ENCODE measurements at places on chromosomes 5 and 9.

DNA sequence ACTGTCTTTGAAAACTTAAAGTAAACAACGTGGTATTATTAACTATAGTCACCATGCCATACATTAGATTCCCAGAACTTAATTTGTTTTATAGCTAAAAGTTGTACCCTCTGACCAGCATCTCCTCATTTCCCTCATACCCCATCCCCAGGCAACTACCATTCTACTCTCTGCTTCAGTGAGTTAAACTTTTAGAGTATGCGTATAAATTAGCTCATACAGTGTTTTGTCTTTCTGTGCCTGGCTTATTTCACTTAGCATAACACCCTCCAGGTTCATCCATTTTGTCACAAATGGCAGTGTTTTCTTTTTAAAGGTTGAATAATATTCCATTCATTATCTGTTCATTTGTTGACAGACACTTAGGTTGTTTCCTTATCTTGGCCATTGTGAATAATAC is 14.2 kb downstream of the COMMD10 start:
- DNase-seq: no peak

DNA sequence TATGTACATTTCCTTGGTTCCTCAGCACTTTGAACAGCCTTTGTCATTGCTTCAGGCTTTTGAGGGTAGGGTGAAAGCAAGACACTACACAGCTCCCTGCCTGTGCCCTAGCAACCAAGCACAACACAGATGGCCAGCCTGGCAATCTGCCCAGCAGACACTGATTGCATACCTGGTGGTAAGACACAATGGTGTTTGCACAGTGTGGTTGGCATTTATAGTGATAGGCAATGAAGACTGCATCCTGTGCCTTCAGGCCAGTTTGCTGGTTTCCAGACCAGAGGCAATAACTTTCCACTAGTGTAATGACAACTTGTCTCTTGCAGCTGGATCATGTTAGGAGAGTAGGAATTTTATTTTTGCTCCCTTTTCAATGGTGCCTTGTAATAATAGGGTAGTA is 144.5 kb upstream of the TNC start:
- DNase-seq: no peak

GRCh38 chr9:105403552-105404248 is 44.1 kb upstream of the FSD1L start:
- DNase-seq: no peak

DNA sequence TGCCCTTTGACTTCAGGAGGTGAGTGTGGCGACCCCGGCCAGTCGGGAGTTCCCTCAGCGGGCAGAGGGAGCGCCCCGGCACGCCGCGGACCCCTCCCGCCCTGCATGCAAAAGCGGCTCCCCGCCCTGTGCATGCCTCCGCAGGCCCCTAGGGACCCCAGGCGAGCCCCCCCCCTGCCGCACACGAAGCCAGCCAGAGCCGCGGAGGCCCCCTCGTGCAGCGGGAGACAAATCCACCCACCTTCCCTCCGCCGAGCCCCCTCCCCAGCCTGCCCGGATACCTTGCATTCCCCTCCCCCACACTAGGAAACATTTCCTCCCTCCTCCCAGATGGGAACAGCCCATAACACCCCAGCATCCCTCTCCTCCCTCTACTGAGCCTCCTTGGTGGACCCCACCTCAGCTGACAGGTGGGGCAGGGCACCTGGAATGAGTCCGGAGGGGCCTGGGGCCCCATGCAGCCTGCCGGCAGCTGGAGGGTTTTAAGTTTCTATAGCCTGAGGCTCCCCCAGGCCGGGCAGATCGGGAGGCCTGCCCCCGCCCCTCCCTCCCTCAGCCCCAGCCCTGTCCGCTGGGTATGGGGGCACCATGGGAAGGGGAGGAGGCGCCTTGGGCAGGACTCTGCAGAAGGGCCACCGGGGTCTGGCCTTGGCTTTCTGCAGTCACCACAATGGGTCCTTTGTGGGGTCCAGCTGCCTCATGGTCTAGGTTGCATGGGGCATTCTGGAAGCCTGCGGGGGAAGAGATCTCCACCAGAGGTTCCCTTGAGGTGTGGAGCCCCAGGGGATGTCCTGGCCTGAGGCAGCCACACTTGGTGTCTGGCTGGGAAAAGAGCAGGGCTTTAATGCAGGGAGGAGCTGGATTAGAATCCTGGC is 601 bp downstream of the ERGIC1 start:
- DNase-seq: no peak

DNA sequence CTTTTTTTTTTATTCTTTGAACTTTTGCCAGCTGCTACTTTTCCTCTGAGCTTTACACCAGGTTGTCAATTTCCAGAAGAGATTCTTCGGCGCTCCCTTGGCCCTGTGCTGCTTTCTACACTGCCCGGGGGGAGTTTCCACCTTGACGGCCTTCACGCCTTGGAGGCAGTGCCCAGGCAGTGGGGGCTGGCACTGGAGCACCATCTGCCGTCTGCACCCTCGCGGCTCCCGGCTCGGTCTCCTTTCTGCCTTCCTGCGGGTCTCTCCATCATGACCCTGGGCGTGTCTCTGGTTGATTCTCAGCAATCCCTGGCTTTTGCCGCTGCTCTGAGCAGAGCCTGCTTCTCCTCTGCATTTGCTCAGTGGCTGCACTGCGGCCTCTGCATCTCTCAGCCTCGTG is 2.9 kb downstream of the SLC6A18 start:
- no peak for DNase-seq

DNA sequence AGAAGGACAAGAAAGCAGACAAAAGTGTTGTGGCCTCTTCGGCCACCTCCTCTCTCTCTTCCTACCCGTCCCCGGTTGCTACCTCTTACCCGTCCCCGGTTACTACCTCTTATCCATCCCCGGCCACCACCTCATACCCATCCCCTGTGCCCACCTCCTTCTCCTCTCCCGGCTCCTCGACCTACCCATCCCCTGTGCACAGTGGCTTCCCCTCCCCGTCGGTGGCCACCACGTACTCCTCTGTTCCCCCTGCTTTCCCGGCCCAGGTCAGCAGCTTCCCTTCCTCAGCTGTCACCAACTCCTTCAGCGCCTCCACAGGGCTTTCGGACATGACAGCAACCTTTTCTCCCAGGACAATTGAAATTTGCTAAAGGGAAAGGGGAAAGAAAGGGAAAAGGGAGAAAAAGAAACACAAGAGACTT is 2.4 kb downstream of the EGR1 start:
- no peak for DNase-seq

DNA sequence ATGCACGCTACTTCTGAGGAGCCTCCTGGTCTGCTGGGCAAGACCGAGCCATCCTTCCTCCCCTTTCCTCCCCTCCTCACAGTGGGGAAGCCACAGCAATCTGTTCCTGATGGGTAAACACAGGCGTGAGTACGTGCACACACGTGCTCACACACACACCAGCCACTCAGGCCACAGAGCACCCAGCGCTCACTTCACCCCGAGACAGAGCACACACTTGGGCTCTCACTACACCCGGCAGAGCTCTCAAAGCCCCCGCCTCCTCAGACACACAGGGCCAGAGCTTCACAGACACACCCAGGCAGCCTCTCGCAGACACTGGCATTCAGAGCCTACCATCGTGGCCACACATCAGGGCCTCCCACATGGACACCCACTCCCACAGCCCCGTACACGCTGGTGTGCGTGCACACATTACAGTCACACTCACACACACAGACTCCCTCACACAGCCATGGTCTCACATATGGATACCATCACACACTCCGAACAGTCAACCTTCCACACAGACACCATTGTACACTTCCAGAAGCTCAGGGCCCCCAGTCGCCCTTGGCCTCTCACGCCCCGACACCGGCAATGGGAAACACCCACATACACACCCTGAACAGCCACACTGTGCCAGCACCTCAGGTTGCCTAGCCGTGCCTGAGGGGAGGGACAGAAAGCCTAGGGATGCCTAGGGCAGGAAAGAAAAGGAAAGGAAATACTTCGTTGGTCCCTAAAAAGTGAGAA is 13.5 kb downstream of the CNTFR start:
- no peak for DNase-seq

- no peak for DNase-seq
These were observed 56.7 kb downstream of the TSSK1B start for GRCh38 chr5:113378081-113378480.

- no peak for DNase-seq
These were observed 167.0 kb downstream of the MED27 start for GRCh38 chr9:131912671-131913070.

GRCh38 chr9:89935115-89935514 is 330.3 kb downstream of the GADD45G start:
- DNase-seq: no peak

DNA sequence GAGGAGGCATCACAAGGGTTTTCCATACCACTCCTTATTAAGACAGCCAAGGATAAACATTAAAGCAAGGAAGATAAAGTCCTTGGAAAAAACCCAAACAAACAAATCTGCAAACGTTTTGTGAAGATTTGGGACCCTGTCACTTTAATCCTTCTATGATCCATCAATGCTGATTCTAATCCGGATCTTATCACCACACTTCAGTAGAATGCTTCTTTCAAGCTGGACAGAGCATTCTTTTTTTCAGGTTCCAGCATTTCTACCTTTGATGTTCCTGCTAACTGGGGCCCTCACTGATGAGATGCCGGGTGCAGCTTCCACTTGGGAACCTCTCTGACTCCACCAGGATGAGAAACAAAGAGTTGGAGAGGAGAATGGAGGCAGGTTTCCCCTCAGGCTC is 132.8 kb upstream of the SHB start:
- DNase-seq: no peak

DNA sequence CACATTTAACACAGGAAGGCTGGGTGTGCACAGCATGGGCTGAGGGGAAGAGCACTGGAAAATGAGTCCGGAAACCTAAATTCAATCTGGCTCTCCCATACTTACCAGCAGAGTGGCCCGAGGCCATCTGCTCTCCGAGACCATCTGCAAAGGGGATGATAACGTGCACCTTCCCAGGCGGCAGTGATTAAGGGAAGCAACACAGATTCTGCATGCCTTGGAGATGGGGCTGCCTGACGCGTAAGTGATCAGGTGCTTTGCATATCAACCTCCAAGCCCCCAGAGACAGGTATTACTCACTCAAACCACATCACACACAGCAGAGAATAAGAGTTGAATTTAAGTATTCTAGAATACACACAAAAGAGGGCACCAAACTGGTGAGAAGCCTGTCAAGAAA is 9.1 kb downstream of the EPB41L4B start:
- DNase-seq: no peak

- DNase-seq: no peak
These were observed 139.8 kb downstream of the TMEM161B start for GRCh38 chr5:88128813-88129212.

GRCh38 chr5:87048156-87048555 is 219.5 kb upstream of the RASA1 start:
- DNase-seq: no peak

DNA sequence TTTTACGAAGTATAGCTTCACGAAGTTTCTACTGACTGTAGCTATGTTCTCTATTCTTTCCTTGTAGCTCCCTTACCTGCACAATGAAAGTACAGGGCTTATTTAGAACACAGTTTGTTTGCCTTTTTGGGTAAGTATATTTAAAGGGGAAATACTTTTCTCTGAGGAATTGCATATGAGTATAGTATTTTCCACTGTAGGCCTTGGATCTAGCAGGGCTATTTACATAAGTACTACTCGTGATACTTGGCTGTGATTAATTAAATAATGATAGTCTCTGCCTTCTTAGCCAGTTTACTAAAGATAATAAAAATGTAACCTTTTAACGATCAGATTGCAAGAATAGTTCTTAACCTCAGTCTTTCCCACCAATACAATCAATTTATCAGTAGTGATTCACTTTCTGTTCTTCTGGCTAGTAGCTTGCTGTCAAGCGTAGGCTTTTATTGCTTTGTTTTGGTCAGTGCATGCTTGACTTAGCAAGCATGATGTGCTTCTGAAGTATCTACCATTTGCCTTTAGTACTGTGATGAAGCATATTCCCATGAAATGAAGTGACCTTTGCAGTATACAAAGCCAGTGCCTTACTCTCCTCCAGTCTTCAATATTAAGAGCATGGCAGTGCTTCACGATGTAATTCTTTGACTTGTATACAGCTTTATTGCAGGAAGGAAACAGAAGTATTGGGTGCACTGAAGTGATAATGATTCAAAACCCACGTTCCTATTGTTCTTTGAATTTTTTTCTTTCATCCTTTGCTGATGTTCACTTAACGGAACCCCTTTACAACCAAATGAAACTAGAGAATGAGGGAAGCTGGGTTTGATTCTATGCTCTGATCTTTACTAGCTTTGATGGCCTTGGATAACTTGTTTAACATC is 64.2 kb downstream of the SLC44A1 start:
- DNase-seq: no peak

- DNase-seq: no peak
These were observed 5.7 kb downstream of the IL6ST start for GRCh38 chr5:55988979-55989638.

DNA sequence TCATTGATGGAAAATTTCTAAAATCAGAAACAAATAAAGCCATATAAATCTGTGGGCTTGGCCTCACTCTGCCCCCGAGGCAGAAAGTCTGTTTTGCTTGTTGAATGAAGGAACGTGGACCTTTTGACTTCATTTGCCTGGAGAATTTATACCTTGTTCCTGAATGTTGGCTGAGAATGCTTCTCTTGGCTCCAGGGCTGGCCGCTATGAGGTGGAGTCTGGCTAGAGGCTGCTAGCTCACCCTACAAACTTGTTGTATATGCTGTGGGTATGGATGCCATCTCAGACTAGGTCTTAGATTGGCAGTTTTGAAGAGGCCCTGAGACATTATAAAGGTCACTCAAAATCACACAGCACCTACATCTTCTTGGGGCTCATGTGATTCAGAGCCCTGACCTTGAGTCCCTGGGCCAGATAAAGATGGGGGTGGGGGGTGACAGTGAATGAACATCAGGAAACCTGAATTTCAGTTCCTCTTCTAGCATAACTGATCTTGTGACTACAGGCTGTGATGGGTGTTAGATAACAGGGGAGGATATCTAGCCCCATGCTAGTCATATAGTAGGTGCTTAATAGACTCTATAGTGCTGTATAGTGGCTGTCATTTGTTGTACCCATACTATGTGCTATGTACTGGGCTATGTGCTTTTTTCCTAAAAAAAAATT is 2.8 kb downstream of the GM2A start:
- DNase-seq: no peak

DNA sequence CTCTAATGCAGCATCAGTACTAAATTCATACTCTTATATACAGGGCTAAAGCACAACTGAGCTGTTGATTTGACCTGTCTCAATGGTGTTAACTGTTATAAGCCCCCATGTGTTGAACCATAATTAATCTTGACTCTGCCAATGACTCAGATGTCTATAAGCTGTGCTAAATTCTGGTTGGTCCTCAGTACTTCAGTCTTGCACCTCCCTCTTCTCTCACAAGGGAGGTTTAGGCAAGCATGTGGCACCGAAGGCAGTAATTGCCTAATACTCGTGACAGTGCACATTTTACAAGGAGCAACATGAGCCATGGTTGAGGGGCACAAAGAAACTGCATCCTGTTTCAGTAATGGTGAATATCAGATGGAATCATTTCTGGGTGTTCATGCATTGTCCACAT is 255.9 kb downstream of the TRPM3 start:
- no peak for DNase-seq
